Mesothelial cell of epicardium (in vitro differentiated cells): ENCODE measurements at places on chromosomes 2 and 18. TPM values are rescaled to one million over a fixed set of nuclear protein-coding genes. Genes with fewer than 3 reads are reported as not detected.

The POTEI gene
- total RNA-seq, result 7.0 to 7.3 TPM (median 7.1 TPM) in 3 replicates

The FAM228A gene
- 1.1 to 1.4 TPM (median 1.4 TPM) in 3 replicates for total RNA-seq

- no peak overlapping the region for H3K4me3 ChIP-seq
- H3K4me1 ChIP-seq, result no peaks in the 10 kb centered on the region
- no peak for DNase-seq
- H3K36me3 ChIP-seq, result no peaks in the 10 kb centered on the region
Observed at GRCh38 chr2:233072838-233073237, 12.7 kb downstream of the INPP5D start.

GRCh38 chr2:111202266-111203040, 81.7 kb downstream of the BCL2L11 start:
- H3K4me3 ChIP-seq, result no peak overlapping the region
- H3K4me1 ChIP-seq, result peaks cover 2% of the 10 kb centered on the region
- H3K36me3 ChIP-seq, result no peaks in the 10 kb centered on the region
- no peaks in the 10 kb centered on the region for H3K27me3 ChIP-seq

- peaks cover 32% of the 10 kb centered on the region for H3K4me1 ChIP-seq
- no peak for DNase-seq
- H3K4me3 ChIP-seq, result no peak overlapping the region
Observed at GRCh38 chr2:54520687-54521086, 64.6 kb downstream of the SPTBN1 start.

DNA sequence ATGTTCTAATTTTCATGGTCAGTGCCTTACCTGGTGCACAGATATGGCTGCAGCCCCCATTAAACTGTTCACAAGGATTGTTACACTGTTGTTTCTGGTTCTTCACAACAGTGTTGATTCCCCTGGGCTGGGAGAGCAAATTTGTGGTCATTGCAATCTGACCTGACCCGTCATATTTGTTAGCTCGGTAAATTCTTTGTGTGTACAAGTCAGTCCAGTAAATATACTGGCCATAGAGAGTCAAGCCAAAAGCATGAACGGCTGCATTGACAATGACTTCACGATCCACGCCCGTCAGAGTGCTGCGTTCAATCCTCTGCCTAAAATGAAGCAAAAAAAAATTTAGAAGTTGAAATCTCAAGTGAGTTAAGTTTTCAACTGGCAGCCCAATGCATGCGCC, 134.6 kb downstream of the DHRS9 start:
- no peaks in the 10 kb centered on the region for H3K27me3 ChIP-seq
- H3K4me1 ChIP-seq, result no peaks in the 10 kb centered on the region
- no peak for DNase-seq
- peaks cover 28% of the 10 kb centered on the region for H3K36me3 ChIP-seq

DNA sequence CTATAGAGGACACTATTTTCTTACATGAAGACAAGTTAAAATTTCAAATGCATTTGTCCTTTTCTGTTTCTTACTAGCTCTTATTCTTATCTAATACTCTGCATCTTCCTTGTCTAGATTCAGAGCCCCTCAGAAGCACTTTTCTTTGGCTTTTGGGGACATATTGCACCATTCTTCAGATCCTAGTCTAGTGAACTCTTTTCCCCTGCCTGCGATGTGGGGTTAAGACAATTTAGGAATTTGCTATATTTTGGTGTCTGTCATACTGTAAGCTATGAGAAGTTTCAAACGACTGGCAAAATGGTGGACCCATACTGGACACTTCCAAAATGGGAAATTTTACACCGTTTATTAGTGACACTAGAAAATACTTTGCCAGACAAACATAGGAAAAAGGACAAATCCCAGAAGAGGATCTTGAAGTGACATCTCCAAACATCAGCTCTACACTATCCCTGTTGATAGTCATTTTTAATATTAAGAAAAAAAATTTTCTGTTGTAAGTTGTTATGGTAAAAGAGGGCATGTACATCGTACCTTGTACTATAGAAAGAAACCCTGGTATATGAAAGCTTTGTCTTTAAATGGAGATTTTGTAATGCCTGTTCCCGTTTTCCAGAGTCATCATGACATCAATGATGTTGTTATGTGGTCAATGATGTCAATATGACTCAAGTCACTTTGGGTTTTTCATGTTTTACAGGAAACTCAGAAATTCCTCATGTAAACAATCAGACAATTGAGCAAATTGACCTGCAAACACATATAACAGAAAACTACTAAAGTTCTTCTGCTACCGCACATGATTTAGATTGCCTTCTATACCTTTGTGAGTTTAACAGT, 4.4 kb upstream of the KYNU start:
- no peak for DNase-seq
- H3K4me1 ChIP-seq, result peaks cover 31% of the 10 kb centered on the region
- H3K4me3 ChIP-seq, result no peak overlapping the region
- no peak overlapping the region for H3K27ac ChIP-seq
- no peaks in the 10 kb centered on the region for H3K36me3 ChIP-seq
